NCI-H2029 treated with DMSO at 0.1 percent for 48 hours (cell line): ENCODE measurements at places on chromosomes 16 and 17.

- DNase-seq: no peak
These were observed 16.5 kb downstream of the PSME3IP1 start for GRCh38 chr16:57169327-57169726.

DNA sequence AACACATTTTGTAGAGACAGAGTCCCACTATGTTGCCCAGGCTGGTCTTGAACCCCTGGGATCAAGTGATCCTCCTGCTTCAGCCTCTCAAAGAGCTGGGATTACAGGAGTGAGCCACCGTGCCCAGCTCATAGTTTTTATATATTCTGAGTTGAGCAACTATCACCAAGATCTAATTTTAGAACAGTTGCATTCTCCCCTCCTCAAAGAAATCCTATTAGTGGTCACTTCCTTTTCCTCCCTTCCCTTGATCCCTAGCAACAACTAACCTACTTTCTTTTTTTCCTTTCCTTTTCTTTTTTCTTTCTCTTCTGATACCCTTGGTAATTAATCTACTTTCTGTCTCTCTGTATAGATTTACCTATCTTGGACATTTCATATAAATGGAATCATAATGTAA is 61.5 kb upstream of the B4GALNT2 start:
- no peak for DNase-seq

DNA sequence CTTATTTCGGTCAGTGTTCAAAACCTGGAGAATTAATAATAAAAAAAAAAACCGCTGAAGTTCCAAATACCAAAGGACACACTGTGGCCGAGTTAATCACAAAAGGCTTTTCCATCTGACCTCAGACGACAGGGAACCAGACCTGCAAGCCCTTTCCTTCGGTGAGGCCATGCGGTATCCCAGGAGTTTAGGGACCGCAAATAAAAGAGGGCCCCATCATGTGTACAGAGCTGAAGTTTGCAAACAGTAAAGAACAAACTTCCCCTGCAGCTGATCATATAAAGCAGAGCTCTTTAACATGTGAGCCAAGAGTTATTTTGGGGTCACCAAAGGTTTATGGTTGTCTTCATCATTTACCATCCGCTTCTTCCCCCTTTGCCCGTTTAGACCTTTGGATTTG is 33.0 kb upstream of the FOXJ1 start:
- DNase-seq: no peak

DNA sequence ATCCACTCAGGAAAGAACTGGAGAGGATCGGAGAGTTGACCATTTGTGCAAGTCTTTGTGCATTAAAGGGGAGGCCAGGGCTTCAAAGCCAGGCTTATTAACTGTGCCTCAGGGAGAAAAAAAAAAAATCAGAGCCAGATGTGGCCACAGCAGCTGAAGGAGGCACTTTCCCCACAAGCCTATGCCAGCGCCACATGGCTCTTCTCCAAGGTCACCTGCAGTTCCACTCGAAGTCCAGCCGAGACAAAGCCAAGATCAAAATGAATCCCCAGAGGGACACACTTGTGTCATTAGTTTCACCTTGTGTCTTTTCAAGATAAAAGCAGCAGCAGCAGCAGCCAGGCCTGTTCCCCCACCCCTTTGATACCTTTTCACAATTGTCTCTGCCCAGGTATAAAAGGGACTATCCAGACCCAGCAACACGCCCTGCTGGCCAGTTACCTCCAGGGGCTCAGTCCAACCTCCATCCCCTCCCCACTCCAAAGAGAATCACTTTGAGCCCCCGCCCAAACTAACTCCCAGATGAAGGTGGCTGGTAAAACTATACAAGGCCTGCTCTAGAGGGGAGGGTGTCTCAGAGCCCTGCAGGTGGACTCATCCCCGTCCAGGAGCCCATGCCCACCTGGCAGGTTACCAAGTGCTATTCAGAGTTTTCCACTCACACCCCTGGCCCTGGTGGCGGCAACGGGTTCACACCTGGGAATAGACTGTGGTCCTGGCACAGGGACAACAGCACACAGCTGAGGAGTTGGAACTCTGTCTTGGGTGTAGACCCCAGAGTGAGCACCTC is 29.2 kb downstream of the AXIN2 start:
- DNase-seq: peak; percentile 39

DNA sequence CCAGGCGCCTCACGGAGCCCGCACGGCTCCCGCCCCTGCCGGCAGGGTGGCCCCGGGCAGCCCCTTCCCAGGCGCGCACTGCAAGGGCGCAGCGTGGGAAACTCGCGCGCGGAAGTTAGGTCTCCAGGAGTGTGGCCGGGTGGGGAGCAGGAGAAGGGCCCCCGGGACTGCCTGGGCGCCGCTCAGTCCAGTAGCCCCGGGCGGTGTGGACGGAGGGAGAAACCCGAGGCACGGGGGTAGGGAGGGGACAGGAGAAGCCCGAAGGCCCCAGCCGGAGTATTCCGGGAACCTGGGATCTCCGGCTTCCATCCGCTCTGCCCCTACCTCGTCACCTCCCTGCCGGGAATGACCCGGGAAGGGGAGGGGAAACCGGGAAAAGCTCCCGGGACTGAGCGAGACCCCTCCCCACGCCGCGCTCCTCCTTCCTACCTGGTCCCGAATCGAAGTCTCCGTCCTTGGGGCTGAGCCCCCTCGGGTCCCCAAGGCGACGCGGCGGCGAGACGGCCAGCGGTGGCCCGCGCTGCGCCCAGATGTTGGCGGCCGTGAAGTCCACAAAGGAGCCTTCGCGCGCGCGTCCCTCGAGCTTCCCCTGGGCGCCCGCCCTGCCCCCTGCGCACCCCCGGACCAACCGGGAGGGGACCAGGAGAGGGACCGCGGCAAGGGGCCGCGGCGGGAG is 418 bp downstream of the SOCS3 start:
- no peak for DNase-seq

GRCh38 chr16:2236337-2237101 is at the start of gene DNASE1L2:
TSS of gene DNASE1L2 (plus strand) at chr16:2236444. CDS start at chr16:2236817, 373 bp downstream.
- DNase-seq: no peak

DNA sequence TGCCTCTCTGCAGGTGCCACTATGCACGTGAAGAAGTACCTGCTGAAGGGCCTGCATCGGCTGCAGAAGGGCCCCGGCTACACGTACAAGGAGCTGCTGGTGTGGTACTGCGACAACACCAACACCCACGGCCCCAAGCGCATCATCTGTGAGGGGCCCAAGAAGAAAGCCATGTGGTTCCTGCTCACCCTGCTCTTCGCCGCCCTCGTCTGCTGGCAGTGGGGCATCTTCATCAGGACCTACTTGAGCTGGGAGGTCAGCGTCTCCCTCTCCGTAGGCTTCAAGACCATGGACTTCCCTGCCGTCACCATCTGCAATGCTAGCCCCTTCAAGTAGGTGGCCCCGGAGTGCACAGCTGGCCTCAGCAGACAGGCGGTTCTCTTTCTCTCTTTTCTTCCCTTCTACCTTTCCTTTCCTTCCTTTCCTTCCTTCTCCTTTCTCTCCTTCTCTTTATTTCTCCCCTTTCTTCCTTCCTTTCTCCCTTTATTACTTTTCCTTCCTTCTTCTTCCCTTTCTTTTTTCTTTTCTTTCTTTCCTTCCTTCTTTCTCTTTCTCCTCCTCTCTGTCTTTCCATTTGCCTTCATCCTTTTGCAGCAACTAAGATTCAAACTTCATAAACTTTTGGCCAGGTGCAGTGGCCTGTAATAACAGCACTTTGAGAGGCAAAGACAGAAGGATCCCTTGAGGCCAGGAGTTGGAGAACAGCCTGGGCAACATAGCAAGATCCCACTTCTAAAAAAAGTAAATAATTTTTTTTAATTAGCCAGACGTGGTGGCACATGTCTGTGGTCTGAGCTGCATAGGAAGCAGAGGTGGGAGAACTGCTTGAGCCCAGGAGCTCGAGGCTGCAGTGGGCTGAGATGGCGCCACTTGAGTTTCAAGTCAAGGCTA is 46.7 kb downstream of the SCNN1B start:
- DNase-seq: no peak

DNA sequence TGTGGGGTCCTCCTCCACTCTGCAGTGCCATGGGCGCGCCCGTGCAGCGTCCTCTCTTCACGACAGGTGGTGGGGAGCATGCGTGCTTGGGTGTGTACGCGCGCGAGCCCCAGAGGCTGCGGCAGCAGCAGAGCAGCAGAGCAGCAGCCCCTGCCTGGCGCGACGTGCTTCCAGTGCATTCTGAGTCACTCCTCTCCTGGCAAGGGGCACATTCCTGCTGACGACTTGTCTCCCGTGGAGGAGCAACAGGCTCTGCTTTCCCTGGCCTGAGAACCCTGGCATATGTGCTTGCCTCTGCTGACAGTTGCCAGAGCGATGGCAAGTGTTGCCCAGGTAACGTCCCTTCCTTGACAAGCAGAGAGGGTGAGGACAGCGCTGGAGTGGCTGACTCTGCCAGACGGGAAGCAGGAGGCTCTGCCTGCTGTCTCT is 133.8 kb upstream of the PLCG2 start:
- DNase-seq: peak; percentile 20

GRCh38 chr17:33267271-33267790 is 25.8 kb downstream of the ASIC2 start:
- DNase-seq: no peak

GRCh38 chr17:34720760-34721159 is 141.4 kb downstream of the TMEM132E start:
- no peak for DNase-seq

- DNase-seq: no peak
These were observed 167.5 kb downstream of the RAB11FIP4 start for GRCh38 chr17:31558748-31559583.

GRCh38 chr17:12320286-12320685 is 299.6 kb downstream of the MAP2K4 start:
- DNase-seq: no peak

GRCh38 chr16:30084816-30085159 is 6.9 kb downstream of the TBX6 start:
- DNase-seq: no peak

GRCh38 chr16:82917886-82918595 is 291.3 kb downstream of the CDH13 start:
- no peak for DNase-seq

GRCh38 chr17:12983991-12984884 is 33.6 kb downstream of the ELAC2 start:
- DNase-seq: no peak

GRCh38 chr16:75382611-75383010 is 50.7 kb downstream of the CFDP1 start:
- no peak for DNase-seq

- DNase-seq: no peak
These were observed 31.3 kb downstream of the TVP23A start for GRCh38 chr16:10787304-10787703.

DNA sequence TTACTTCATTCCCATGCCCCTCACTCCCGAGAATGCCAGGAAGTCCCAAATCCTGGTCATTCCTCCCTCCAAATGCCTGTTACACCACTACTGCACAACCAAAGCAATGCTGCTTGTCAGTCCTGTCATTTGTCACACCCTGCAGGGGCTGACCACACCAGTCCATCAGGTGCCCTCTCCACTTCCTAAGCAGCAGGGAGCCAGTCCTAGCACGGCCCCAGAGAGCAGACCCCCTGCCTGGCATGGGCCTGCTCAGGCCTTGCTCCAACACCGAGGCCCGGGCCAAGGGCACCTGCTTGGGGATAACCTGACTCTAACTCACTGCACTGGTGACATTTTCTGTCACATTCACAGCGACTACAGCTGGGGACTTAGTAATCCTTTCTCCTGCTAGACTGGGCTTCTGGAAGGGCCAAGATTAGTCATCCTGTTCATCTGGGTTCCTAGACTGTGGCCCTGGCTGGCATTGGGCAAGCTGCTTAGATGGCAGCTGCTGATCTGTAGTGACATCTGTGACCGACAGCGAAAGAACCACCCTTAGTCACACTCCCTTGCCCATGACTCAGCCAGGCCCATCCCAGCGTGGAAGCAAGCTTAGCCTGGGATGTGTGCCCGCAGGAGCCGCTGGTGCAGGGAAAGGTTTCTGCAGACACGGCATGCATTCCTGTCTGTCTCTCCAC is 5.4 kb downstream of the ALYREF start:
- no peak for DNase-seq

DNA sequence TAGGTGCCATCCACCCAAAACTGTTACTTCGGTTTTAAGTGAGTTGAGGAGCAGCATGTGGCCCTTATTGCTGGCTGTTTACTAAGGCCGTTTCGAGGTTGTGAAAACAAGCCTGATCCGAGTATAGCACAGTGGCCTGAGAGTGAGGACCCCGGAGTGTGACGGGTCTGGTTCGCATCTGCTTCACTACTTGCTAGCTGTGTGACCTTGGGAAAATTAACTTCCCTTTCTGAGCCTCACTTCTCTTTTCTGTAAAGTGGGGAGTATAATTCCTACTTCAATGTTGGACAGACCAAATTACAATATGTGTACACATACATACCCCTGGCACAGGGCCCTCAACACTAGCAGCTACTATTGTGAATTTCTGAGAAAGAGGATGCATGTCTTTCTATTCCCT is 11.7 kb upstream of the HEATR6 start:
- no peak for DNase-seq

DNA sequence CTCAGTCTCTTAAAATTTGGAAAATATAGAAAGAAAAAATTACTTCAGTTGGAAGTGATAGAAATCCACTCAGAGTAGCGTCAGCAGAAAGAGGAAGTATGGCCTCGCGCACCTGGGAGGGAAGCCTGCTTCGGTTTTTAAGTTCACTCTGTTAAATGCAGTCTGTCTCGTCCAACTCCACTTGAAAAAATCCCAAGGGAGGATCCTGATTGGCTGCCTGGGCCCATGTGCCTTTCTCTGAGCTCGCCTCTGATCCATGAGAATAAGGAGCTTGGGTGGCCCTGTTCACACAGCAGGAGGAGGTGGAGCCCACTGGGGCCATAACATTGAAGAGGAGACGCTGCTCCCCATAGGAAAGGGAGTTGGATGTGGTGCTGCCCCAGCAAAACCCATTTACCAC is 40.7 kb downstream of the DNAJA2 start:
- no peak for DNase-seq

DNA sequence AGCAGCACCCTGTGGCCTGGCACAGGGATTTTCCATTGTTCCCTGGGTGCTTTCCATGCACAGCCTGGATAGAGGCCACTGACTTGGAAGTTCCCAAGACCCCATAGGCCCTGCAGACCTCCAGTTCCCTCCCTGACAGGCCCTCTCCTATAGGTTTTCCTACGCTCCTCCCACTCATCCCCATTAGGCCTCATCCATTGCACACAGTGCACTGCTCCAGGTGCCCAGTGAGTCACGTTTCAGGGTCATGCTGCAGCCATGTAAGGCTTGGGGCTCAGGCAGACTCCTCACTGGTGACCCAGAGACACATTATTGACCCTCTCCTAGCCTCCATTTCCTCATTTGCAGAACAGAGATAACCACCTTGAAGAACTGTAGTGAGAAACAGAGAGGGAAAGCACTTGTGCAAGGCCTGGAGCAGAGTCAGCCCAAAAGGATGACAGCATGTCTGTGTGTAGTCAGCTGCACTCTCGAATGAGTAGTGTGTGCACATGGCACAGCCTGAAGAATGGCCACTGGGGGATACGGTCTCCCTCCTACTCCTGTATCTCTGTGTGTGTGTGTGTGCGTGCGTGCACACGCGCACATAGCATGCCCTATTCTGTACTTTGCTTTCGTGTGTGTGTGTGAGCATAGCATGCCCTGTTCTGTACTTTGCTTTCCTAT is 26.8 kb downstream of the DRC3 start:
- DNase-seq: no peak

DNA sequence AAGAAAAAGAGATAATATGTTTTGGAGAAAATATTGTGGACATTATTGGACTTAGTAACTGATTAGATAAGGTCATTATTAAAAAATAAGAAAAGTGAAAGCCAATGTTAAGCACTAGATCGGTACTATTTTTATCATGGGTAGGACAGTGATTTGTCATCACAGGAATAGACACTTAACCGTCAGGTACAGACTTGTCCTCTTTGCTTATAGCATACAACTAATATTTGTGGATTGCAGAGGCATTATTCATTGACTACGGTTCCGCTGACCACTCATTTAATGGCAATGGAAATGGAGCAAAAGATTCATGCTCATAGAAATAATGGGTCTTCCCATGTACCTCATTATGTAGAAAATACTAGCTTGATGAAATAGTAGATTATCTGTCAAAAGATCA is 596.3 kb upstream of the CA10 start:
- DNase-seq: no peak
